ENCODE measurements at places on chromosomes 2 and 18.

DNA sequence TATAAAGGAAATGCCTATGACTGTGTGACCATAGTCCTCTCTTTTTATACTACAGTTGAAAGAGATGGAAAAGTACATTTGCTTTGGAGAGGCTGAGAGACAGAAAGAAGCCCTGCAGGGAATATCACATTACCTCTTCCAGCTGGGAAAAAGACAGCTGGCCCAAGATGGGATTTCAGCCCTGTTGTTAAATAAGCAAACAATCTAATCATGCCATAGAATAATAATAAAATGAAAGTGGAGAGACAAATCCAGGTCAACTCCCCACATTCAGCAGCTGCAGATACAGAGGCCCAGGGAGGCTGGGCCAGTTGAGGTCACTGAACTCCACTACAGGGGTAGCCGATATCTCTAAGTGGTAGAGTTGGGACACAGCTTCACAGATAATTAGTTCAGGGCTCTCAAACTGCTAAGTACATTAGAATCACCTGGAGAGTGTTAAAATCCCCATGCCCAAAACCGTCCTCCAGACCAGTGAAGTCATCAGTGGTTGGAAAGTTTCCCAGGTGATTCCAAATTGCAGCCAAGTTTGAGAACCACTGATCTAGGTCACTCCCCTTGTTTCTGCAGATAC, 81.9 kb downstream of the MOGAT1 start:
- DNase-seq, result no peak

DNA sequence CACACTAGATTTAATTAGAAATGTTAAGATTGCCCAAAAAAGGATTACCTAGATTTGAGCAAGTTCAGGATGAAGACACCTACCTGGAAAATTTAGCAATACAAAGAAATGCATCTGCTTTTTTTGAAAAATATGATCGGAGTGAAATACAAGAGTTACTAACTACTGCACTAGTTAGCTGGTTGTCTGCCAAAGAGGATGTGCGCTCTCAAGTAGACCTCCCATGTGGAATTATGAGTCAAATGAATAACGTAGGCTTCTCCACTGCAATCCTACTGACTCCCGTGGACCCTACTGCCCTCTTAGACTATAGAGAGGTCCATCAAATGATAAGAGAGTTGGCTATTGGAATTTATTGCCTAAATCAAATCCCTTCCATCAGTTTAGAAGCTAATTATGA, 2.0 kb downstream of the ANKAR start:
- no peak for DNase-seq

GRCh38 chr2:109459485-109459884, 154.3 kb downstream of the SEPTIN10 start:
- no peak for DNase-seq

DNA sequence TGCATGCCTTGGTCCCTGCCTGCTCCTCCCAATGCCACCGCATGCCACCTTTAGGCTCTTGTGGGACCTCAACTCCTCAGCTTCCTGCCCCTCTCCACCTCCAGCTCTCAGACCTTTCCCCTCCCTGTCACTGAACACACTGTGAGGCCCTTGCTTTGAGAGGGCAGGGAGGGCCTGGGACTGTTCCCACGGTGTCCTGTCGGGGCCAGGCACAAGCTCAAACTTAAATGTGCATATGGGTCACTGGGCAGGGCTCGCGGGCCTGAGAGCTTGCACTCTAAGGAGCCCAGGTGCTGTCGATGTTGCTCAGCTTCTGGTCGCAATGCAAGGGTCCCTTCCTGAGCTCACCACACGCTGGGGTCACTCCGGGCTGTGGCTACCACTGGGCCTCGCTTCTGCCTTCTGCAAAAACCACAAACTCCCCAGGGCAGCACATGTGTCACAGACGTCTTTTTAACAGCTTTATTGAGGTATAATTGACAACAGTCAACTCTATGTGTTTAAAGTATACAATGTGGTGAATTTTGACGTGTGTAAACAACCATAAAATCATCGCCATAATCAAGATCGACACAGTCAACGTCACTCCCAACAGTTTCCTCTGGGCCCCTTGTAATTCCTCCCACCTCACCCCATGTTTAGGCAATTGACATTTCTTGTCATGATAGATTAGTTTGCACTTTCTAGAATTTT, 11.9 kb upstream of the B3GNT7 start:
- DNase-seq, result no peak

DNA sequence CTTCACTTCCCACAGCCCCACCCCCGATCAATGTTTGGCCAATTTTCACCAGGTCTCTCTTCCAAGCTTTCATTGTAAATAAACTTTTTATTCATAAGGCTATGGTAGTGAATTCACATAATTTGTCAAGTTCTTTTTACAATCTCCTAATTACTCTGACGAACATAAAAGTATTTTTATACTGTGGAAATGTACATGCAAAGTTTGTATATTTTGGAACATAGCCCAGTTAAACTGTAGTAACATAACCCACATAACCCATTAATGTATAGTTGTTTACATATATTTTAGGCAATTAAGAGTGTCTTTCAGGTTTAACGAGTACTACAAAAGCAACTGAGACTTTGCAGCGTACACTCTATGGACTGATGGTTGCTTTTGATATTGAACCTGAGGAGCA, 228.3 kb upstream of the ERBB4 start:
- no peak for DNase-seq

DNA sequence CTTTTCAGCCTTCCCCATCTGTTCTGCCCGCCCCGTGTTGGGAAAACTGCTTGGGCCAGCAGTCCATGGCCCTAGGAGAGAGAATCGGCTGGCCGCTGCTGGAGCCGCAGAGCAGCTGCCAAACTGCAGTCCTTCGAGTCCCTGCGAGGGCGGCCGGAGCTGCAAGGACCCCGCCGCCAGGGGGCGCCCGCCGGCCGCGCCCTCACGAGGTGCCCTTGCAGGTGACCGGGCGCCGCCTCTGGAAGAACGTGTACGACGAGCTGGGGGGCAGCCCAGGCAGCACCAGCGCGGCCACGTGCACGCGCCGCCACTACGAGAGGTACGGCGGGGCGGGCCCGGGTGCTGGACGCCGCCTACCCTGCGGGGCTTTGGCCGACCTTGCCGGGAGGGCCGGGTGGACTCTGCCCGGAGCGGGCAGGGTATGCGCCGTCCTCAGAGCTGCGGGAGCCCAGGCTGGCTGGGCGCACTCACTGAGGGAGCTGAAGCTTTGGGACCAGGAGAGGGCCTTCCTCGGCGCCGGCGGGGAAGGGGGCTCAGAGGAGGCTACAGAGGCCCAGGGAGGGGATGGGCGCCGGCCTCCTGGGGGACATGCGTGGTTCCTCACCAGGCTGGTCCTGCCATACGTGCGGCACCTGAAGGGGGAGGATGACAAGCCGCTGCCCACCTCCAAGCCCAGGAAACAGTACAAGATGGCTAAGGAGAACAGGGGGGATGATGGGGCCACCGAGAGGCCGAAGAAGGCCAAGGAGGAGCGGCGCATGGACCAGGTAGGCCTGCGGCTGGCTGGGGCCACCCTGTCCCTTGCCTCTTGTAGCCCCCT, 13.6 kb downstream of the ARID5A start:
- no peak for DNase-seq

GRCh38 chr2:110861616-110862260, 129.4 kb downstream of the ACOXL start:
- DNase-seq, result no peak

GRCh38 chr2:238162251-238162845, 3.6 kb downstream of the ERFE start:
- no peak for DNase-seq

- no peak for DNase-seq
Observed at GRCh38 chr2:228447266-228447915, 265.9 kb upstream of the SPHKAP start.

DNA sequence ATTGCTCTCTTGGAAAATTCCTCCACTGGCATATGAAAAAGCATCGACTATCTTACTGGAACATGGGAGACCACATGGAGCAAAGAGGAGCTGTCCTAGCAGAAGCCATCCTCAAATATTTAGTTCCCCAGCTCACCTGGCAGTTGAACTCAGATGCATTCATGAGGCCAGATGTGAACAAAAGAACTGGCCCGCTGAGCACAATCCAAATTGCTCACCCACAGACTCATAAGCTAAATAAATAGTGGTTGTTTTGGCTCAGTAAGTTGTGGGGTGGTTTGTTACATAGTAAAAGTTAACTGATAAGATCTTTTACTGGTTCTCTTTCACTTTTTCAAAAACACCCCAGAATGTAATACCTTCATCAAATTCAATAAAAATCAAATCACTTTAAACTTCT, 108.6 kb upstream of the CWC22 start:
- DNase-seq, result no peak

- DNase-seq, result no peak
Observed at GRCh38 chr18:44742718-44743311, 62.1 kb downstream of the SETBP1 start.

DNA sequence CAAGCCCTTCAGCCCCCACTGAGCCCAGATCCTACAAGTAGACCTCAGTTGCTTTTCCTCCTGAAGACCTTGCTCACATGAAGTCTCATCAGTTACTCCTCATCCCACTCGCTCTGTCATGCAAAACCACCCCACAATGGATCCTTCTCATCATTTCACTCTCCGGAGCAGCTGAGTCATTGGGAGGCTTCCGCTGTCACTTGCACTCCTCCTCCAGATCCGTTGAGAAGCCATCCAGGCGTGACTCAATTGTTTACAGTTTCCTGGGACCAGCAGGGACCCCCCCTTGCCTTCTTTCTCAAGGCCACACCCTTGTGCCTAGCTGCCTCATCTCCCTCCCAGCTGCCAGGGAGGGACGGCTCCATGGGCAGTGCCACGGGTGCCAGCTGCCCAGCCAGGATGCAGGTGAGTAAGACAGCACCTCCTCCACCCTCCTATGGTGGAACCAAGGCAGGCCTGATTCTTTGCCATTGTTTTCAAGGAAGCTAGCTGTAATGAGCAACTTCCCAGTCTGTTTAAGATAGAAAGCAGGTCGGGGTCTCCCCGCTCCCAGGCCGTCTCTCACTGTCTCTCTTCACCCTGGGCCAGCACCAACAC, 16.3 kb downstream of the GPR55 start:
- peak; percentile 56 for DNase-seq

DNA sequence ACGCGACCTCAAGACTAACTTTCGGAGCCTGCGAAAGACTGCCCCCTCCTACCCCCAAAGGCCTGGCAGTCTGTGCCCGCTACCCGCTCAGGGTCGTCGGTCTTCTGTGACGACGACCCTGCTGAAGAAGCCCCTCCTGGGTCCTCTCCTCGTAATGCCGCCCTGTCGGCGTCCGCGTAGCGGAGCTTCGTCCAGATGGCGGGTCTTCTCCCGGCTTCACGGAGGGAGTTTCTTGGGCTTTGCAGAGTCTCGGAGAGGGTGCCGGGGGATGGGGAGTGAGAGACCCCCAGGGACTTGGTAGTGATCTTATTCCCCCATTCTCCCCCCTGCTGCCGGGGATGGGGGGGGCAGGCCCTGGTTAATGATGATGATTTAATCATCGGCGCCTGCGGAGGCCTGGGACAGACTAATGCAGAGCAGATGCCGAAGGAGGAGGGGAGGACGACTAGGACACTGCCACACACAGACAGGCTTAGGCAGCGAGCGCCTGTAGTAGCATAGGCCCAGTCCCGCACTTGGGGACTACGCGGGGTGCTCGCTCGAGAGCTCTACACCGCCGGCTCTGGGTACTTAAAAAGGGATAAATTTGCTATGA, 528 bp upstream of the PCGF1 start:
- no peak for DNase-seq

- DNase-seq, result no peak
Observed at GRCh38 chr2:19971691-19972090, 18.2 kb downstream of the WDR35 start.

DNA sequence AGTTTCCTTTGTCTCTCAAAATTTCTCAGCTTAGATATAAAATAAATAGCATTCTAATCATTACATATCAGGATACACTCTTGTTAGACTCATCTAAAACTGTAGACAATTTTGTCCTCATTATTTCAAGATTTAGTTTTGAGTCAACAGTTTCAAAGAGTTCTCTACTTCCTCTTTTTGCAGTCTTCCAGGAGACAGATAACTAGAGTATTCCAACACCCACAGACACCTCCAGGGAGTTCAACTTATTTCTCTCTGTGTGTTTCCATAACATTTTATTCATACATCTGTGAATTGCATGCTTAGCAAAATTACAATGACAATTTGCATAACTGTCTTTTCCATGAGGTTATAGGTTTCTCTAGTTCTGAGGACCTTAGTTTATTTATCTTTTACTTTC, 166.6 kb upstream of the HNMT start:
- no peak for DNase-seq

DNA sequence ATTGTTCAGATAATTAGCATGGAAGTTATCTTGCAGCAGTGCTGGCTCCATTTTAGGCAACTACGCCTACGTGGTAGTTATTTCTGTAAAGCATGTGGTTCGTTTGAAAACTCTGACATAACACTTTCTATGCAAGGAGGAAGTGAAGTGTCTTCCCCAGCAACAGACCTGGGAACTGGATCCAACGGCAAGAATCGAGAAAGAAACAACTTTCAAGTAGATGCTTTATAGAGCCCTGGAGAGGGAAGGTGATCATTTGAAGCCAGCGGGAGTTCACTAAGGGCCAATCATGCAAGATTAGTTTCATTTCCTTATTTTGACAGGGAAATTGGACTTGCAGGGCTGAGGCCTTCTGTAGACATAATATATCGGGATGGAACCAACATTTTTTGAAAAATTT, 218.3 kb downstream of the ACKR3 start:
- DNase-seq, result no peak

GRCh38 chr2:24174851-24175277, at the start of gene FAM228A:
TSS of gene FAM228A (plus strand) at chr2:24175053. CDS start at chr2:24175481, 428 bp downstream.
- DNase-seq, result no peak

- DNase-seq, result no peak
Observed at GRCh38 chr2:96841701-96842495, 1.9 kb downstream of the ANKRD23 start.

DNA sequence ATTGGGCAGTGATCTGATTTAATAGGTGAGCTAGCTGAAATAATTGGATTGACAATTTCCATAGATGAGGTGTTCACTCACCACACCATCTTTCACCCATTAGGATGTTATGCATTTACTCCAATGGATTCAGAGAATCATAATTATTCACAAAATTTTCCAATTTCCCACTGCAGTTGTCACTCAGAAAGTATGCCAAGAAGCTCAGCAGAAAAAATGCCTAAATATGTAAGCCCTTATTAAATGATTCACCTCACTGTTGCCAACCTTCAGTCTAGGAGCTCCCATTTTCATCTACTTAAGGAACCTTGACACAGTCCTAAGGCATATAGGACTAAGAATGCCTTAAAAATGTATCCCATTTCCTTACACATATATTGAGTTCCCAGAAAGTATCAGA, 94.3 kb downstream of the MBD2 start:
- DNase-seq, result no peak

GRCh38 chr2:98483257-98483861, 38.7 kb downstream of the INPP4A start:
- DNase-seq, result no peak

DNA sequence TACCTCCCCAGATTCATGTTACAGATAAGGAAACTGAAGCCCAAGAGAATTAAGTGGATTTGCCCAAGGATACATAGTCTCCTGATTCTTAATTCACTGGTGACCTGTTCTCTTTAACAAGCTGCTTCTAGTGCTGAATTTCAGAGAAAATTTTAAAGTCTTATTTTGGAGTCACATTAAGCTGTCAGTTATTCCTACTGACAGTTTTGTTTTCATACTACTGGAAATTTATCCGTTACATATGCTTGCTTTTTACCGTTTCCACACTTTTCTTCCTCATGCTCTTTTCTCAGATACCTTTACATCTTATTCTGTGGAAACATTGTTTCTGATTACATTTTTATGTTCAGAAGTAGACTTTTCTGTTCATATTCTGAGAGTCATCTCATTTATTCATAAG, 1.3 kb downstream of the MOB4 start:
- no peak for DNase-seq

- no peak for DNase-seq
Observed at GRCh38 chr2:217842017-217842416, 160.8 kb downstream of the TNS1 start.

GRCh38 chr2:99856119-99856518, 286.3 kb downstream of the AFF3 start:
- no peak for DNase-seq

All from non-pigmented ciliary epithelial cell (primary cell).